ENCODE measurements at places on chromosomes 3 and 15.

DNA sequence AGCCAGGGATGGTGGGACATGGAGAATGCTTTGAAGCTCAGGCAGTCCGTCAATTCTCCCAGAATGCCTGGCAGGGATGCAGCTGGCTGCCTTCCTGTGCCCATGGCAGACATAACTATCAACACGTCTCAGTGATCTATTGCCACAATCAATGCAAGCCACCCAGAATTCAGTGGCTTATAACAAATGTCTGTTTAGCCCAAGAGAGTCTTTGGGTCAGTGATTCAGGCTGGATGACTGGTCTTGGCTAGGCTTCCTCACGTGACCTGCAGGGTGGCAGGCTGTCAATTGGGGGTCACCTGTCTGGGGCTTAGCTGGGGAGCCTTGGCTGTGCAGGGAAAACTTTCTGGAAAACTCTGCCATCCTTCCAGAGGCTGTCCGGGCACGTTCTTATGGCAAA lies 213.1 kb upstream of the LRRFIP2 start:
- no peak for DNase-seq

DNA sequence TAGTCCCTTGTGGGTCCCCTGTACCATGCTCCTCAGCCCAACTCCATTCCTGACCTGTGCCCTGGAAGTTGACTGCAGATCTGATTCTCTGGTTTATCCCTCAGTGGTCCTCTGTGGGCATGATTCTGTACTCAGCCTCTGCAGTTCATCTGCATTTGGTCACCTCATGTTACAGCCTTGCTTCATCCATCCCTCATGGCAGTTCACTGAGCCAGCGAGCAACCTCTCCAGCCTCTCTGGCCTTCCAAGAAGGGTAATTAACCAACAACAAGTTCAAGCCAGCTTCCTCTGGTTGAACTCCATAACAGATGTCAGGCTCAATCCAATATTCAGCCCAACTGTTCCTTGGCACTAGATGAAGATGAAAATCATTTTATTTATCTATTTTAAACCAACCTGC lies 509.5 kb downstream of the NTRK3 start:
- no peak for DNase-seq

- no peak for DNase-seq
Observed at GRCh38 chr3:49701388-49702077, 12.2 kb downstream of the RNF123 start.

- DNase-seq = no peak
Observed at GRCh38 chr3:41198046-41198445, 1.3 kb upstream of the CTNNB1 start.

- DNase-seq = no peak
Observed at GRCh38 chr3:159857840-159858239, 130.8 kb upstream of the IL12A start.

DNA sequence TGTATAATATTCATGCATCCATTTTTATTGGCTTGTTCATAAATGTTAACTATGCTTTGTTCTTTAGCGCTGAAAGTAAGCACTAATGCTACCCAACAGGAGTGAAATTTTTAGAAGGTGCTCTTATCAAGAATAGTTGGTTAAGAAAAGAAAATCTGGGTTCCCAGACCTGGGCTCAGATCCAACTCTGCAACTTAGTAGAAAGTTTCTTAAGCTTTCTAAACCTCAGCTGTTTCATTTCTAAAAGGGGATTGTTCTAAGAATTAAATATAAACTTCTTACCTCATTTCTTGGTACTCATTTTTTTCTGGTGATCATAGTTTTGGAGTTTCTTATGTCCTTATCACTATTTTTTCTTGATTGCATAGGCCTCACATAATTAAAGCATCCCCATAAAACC lies 12.1 kb downstream of the ARPP21 start:
- DNase-seq = no peak

DNA sequence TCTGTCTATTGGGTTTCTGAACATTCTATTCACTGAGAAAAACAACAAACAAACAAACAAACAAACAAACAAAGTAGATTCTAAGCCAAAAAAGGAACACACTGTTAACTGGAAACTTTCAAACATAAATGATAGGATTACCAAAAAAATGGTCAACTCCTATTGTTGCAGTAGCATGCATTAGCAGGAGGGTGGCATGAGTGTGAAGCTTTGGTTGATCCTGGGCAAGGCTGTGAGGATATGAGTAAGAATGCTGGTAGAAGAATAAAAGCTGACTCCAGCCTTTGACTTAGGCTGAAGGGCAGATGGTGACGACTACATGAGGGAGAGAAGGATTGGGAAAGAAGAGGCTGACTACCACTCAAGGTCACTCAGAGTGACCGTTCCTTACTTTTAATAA lies 810.3 kb downstream of the VGLL3 start:
- no peak for DNase-seq

GRCh38 chr3:54222316-54222715 lies 100.0 kb downstream of the CACNA2D3 start:
- DNase-seq = no peak

DNA sequence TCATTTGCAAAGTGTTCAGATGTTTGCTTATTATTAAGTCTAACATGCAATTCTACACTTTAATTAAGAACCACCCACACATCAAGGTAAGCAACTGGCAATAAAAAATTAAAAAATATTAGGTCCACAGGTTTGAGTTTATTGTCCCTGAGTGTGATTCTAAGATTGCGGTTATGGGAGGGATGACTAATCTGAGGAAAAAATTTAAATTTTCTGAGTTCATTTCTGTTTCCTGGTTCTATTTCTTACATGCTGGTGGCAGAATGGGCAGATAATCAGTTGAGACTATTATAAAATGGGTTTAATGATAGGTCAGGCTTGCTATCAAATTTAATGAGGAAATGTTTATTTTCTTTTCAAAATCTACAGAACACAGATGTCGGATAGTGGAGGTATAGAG lies 105.9 kb downstream of the TP63 start:
- DNase-seq = no peak

- DNase-seq = no peak
Observed at GRCh38 chr3:183779896-183780465, 45.4 kb downstream of the MAP6D1 start.

DNA sequence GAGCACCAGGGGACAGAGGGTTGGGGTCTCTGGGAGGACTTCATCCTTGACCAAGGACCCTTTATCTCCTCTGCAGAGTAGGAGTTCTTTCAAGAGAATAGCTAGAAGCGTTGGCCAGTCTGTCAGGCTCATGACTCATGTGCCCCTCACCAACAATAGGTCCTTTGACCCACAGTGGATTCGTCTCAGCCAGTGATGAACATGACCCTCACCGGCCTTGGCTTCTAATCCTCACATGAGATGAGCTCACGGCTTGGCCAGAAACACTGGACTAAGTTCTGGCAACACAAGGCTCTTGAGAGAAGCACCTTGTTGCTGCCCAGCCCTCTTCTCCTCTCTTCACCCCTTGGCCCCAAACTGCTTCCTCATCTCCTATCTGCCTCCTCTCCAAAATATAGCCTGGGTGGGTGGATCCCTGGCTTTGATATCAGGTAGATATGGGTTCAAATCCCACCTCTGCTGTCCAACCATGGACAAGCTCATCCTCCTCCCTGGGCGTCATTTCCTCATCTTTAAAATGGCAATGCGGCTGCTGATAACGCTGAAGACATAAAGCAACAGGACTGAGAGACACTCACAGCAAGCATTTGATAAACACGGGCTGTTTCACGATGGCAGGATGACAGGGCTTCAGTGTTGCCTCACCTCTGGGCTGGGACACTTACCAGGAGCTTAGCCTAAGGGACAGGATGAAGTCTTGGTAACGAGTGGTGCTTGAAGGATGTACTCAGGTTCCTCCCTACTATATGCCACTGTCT lies 446.7 kb upstream of the PROK2 start:
- DNase-seq = no peak

DNA sequence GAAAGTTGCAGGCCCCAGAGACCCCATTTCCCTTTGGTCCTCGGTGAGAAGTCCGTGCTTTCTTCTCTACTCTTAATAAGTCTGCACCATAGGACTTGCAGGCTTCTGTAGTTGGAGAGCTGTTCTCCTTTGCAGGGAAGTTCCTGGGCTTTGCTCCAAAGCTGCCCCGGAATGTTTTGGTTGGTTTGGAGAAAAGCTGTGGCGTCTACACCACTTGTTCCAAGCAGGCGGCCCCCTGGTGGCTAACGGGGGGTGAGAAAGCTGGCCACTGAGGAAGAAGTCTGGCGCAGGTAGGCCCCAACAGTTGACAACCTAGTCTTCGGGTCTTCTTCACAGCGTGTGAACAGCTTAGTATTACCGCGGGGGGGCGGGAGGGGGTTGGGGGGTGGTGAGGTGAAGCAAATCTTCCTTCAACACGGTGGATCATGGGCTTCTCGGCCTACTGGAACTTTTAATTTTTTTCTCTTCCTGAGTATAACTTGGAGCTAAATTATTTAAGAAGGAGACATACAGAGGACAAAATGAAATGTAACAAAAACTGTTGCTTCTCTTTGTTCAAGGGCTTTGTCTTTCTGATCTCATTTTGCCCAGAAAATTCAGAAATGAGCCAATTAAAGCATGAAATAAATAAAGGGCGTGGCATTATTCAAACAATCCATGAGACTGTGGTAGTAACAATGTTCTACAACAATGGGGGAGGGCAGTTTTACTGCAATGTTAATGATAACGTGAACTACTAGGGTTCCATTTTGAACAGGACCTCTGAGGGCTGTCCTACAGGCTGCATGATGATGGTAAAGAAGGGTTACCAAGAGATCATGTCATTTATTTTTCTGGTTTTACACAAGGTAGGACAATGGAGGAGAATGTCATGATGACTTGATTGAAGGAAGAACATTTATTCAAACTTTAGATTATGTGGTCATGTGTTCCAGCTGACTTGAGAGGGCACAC lies 2.2 kb upstream of the THRB start:
- DNase-seq = no peak

DNA sequence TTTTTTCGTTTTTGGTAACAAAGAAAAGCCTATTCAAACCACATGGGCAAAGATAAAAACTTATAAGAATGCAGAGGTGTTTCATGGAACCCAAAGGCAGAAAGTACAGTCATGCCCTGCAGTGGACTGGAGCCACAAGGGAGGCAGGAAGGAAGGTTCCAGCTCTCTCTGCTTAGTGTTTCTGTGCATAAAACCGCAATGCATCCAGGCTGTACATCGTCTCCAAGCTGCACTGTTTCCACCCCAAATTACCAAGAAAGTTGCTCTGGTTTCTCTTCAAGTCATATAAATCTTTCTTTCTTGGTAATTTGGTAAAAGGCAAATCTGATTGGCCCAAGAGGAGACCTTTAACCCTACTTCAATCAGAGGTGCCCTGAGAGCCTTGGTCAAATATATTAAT lies 15.8 kb downstream of the TRAT1 start:
- DNase-seq = no peak

GRCh38 chr3:64265646-64266045 lies 40.4 kb upstream of the PRICKLE2 start:
- no peak for DNase-seq

- no peak for DNase-seq
Observed at GRCh38 chr3:134627831-134628230, 23.0 kb downstream of the KY start.

GRCh38 chr3:73280746-73281145 lies 219.3 kb downstream of the EBLN2 start:
- no peak for DNase-seq

- DNase-seq = no peak
Observed at GRCh38 chr3:149307435-149307783, 26.0 kb downstream of the TM4SF18 start.

GRCh38 chr3:172787746-172788145 lies 37.2 kb downstream of the ECT2 start:
- no peak for DNase-seq

GRCh38 chr3:25665315-25666280 lies 891 bp upstream of the TOP2B start:
- no peak for DNase-seq

DNA sequence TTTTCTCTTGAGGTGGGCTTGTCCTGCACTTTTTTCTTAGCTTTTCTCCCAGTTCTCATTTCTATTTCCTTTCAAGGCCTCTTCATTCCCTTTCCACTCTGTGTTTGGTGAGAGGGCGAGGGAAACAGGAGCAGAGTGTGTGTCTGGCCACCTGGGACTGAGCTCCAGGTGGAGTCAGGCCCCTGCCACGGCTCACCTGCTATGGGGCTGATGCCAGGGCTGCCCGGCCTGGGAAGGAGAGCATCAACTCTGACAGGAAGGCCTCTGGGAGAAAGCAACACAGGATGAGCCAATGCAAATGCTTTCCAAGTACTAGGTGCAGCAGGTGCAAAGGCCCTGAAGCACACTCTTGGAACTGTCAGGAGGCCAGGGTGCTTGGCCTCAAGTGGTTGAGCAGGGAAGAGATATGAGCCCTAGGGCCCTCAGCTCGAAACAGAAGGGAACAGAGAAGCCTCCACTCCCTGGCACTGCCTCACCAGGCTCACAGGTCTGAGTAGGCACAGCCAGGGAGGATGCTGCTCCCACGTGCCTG lies 27.3 kb upstream of the DUSP7 start:
- no peak for DNase-seq

GRCh38 chr15:92932946-92933649 lies 33.0 kb downstream of the CHD2 start:
- DNase-seq = no peak

- DNase-seq = no peak
Observed at GRCh38 chr15:74369084-74369745, 1.8 kb upstream of the CYP11A1 start.

- no peak for DNase-seq
Observed at GRCh38 chr3:72238010-72238691, 453.2 kb upstream of the PROK2 start.

- DNase-seq = no peak
Observed at GRCh38 chr3:144394032-144394431, 422.4 kb downstream of the DIPK2A start.

- DNase-seq = no peak
Observed at GRCh38 chr3:195366200-195366925, 76.5 kb downstream of the ACAP2 start.

GRCh38 chr15:60358935-60359682 lies 38.7 kb downstream of the ANXA2 start:
- DNase-seq = no peak

GRCh38 chr3:111882194-111882593 lies 23.1 kb downstream of the PHLDB2 start:
- no peak for DNase-seq

DNA sequence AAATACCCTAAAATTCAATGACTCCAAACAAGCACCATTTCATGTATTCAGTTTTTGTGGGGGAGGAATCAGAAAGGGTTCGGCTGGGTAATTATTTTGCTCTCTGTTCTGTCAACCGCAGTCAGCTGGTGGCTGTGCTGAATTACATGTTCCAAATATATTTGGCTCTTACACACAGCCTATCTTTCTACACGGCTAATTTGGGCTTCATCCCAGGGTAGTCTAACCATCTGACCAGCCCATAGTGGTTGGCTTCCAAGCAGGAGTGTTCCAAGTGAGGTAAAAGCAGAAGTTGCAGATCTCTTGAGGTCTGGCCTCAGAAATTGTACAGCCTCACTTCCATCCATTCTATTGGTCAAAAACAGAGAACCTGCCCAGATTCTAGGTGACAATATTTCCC lies 760.8 kb upstream of the SEMA6D start:
- DNase-seq = no peak

Measured in activated CD4-positive, CD25-positive, alpha-beta regulatory T cell treated with anti-CD3 and anti-CD28 coated beads, Interleukin-2, amount 50 U/mL, for 72 hours (primary cell).